ENCODE measurements at places on chromosomes 11 and 22. TPM values are rescaled to one million over a fixed set of nuclear protein-coding genes. Genes with fewer than 3 reads are reported as not detected.

GRCh38 chr11:12838463-12839123, 164.4 kb downstream of the TEAD1 start:
- DNase-seq, result no peak

GRCh38 chr11:65708451-65708850, 3.6 kb upstream of the KAT5 start:
- DNase-seq, result no peak

GRCh38 chr22:47807506-47807905, 1045.1 kb downstream of the TBC1D22A start:
- DNase-seq, result no peak

Gene SLC5A4
- not detected for total RNA-seq

Gene IFITM1
- total RNA-seq, result 320 TPM

Gene PDGFD
- total RNA-seq, result not detected

Gene ARHGAP42
- not detected for total RNA-seq

- no peak for DNase-seq
Measured at GRCh38 chr11:121961321-121961801, 154.7 kb downstream of the BLID start.

Gene DUSP8
- total RNA-seq, result 71.7 TPM

- DNase-seq, result no peak
Measured at GRCh38 chr11:15806217-15806616, 550.1 kb downstream of the SOX6 start.

Gene NOX4
- total RNA-seq, result not detected

GRCh38 chr11:65882120-65883057, 2.8 kb downstream of the CTSW start:
- no peak for DNase-seq

GRCh38 chr11:36296884-36297543, 926 bp downstream of the PRR5L start:
- no peak for DNase-seq

Gene DTX4
- total RNA-seq, result 1.0 TPM

DNA sequence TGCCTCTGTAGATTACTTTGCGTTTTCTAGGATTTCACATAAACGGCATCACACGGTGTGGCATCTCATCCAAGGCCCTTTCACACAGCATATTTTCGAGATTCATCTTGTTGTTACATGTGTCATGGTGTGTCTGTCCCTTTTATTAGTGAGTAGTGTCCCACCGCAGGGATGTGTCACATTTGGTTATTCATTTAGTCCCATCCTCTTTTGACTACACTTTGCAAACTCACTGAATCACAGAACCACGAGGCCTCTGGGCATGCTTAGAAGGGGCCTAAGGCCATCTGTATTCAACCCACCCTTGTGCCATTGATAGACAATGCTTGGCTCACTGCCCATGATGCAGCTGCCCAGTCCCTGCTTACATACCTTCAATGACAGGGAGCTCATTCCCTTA, 4.2 kb upstream of the RAC2 start:
- no peak for DNase-seq

Gene CNIH2
- total RNA-seq, result 4.5 TPM

- no peak for DNase-seq
Measured at GRCh38 chr11:69080257-69080995, 31.7 kb downstream of the TPCN2 start.

DNA sequence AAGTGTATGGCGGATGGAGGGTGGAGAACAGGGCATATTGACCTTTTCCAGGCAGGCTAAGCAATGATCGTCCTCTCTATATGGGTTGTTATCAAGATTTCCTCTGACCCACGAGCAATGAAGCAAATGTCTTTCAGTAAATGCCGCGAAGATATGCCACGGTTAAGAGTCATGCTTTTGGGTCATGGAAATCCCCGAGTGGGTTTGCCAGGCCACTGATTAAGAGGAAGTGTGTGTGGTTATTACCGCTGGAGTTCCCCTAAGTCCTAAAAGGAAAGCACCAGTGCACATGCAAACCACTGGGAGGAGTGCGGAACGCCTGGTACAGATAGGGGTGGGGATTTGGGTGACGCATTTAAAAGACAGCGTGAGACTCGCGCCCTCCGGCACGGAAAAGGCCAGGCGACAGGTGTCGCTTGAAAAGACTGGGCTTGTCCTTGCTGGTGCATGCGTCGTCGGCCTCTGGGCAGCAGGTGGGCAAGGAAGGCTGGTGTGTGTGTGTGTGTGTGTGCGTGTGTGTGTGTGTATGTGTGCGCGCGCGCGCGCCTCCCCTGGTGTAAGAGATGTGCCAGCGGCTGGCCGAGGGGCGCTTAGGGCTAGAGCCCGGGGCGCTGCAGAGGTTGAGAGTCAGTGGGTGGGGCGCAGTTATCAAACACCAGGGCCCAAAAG, at the start of gene BIRC3:
Gene BIRC3, plus strand, starts transcription at position 386 of the 669 bp plus-strand sequence. CDS start 7,026 bp downstream, outside the sequence.
- peak; percentile 95 for DNase-seq

Gene GRM5
- total RNA-seq, result not detected

Gene PRMT3
- 12.3 TPM for total RNA-seq

GRCh38 chr11:2419638-2420501, 19.3 kb downstream of the TSSC4 start:
- peak; percentile 31 for DNase-seq

Gene OR10W1
- not detected for total RNA-seq

DNA sequence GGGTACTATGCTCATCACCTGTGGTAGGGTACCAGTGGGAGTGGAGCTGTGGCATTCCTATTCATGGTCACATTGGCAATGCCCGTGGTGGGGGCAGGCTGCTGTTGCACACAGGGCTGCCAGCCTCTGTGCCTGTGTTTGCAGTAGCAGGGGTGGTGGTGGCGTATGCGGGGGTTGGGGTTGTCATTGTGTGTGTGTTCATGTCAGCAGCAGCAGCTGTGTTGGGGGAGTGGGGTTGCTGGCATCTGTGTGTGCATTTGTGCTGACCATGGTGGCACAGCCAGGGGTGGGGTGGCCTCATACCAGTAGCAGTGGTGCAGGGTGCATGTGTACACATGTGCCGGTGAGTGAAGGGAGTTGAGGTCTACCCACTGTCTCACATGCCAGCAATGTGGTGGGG, 34.4 kb downstream of the TMEM225 start:
- no peak for DNase-seq

DNA sequence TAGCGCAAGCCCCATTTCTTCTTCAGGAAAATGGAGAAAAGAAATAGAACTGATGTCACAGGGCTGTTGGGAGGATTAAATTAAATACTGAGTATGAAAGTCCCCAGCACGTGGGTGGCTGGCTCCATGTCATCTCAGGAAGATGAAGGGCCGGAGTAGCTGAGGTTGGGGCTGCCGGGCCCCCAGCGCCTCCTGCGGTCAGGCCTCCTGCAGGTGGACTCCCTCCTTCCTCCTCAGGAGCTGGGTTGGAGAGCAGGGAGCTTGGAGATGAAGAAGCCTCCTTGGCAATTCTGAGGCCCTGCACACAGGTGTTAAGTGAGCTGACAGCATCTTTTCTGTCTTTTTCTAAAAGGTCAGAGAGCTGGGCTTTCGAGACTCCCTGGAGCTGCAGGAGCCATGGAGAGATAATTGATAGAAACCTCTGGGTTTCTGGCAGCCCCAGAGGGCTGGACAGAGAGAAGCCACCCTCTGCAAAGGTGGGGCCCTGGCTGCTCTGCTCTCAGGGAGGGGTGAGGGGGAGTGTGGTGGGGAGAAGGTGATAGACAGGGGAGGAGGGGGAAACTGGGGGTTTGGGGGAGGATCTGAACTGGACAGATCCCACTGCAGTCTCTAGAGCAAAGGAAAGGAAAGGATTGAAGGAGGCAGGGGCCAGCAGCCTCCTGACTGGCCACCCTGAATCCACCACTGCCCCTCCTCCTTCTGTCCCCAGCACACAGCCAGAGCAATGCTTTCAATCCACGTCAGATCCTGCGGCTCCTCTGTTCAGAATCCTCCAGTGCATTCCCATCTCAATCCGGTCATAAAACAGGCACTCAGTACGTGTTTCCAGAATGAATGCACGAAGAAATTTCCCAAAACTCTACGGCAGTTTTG, 210.8 kb downstream of the CEP164 start:
- DNase-seq, result no peak

DNA sequence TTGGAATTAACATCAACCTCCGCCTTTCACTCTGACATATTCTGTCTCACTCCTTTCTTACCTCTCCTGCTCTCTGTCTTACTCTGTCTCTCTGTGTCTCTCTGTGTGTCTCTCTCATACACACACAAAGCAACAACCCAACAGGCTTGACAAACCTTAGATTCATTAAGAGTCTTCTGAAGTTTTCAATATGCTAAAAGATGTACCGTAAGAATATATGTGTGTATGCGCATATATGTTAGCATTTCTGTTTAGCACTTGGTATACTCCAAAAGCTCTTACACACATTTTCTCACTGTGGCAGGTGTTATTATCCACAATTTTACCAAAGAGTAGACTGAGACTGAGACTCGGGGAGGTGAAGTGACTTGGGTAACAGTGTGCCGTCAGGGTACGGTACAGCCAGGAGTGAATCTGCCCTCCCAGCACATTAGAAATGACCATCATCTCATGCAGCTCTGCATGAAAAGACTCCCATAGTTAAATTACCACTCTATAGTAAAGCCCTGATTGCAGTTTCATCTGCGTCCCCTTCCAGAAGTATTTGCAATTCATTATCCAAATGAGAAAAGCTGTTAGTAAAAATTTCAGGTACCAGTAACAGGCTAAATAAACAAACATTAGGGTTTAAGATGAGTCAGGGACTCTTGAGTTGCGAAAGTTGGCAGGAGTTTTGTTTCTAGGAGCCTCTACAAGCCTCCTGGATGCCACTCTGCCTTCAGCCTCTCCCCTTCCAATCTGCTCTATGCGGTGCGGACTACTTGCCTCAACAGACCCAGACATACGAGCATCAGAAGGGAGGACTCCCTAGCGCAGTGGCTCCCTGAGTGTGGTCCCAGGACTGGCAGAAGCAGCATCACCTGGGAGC, 195.2 kb upstream of the TMEM45B start:
- DNase-seq, result no peak

Gene LDLRAD3
- not detected for total RNA-seq

DNA sequence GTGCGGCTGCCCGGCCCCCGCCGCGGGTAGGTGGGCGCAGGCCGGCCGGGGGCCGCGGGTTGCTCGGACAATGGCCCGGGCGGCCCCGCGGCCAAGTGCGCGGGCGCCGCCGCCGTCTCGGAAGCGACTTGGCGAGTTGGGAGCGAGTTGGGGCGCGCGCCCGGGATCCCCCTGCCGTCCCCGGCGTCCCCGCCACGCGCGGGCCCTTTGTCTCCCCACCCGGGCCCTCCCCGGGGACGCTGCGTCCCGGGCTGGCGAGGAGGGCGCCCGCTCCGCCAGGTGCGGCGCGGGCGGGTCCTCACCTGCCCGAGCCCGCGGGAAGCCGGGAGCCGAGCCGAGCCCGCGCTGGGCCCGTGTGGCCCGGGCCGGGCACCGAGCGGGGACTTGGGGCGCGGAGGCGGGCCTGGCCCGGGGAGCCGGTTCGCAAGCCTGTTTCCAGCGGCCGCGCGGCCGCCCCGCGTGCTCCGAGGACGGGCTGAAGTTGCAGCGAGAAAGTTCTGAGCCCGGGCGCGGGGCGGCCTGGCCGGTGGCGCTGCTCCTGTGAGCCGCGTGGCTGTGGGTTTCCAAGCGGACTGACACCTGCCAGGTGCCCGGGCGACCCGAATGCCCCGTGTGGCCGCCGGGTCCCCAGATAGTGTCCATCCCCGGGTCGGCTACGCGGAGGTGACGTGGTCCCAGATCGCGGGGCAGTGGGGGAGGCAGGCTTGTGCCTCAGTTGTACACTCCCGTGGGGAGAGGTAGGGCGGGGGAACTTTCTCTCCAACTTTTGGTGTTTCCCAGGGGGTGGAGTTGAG, 586 bp downstream of the LRP5 start:
- DNase-seq, result no peak

Gene SLC22A9
- not detected for total RNA-seq

DNA sequence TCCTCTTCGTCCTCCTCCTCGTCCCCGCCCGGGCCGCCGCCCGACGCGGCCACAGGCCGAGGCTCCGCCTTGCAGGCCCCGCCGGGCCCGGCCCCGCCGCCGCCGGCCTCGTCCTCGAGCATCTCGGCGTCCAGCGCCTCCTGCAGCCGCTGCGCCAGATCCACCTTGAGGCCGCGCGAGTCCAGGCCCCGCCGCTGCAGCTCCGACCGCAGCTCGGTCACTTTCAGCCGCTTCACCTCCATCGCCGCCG, 417 bp downstream of the HNRNPUL2 start:
- DNase-seq, result no peak

DNA sequence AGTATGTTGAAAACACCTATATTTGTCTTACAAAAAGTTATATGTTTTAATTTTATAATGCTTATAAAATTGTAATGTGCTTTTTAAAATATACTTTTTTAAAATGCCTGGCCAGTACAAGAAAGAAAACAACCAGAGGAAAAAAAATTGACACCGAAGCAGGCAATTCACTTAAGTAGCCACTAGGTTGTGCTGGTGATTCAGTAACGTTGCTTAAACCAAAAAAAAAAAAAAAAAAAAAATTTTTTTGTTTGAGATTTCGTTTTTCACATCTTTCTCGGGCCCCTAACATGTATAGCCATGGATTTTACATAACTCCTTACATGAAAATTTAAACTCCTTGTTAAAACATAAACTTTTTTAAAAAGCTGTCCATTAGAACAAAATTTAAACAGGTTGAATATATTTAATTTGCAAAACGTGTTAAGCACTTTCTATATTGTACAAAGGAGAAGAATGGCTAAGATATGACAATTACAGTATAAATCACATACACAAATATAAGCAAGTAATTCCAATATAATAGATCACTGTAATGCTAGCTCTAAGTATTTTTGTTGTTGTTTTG, 9.2 kb downstream of the OR8B4 start:
- peak; percentile 43 for DNase-seq

GRCh38 chr11:72013765-72014711, 15.3 kb downstream of the IL18BP start:
- DNase-seq, result no peak

Gene SYT8
- not detected for total RNA-seq

- DNase-seq, result no peak
Measured at GRCh38 chr11:83284501-83285150, 1.5 kb downstream of the CCDC90B start.

- DNase-seq, result no peak
Measured at GRCh38 chr11:37505406-37505805, 907.4 kb upstream of the RAG2 start.

Gene PHETA2
- 1.8 TPM for total RNA-seq

Gene KRTAP5-2
- 0.35 TPM for total RNA-seq

Gene MS4A2
- 0.37 TPM for total RNA-seq

DNA sequence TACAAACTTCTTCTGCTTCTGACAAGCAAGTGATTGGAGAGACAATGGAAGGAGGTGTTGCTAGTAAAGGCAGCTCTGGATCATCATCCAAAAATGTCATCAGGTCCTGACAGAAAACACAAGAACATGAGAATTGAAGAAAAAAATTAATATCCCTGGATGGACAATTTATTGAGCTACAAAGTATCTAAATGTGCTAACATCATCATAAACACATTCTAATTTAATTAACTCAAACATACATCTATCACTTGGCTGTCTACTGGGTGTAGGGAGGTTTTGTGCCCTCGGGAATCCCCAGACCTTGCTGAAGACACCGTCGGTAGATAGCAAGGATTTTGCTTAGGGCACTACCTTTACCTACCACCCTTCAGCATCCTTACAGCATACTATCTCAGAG, 72.6 kb downstream of the ENTHD1 start:
- DNase-seq, result no peak

- DNase-seq, result peak; percentile 95
Measured at GRCh38 chr11:71787098-71787823, 45.7 kb upstream of the DEFB108B start.

GRCh38 chr11:74551754-74552145, 40.6 kb upstream of the POLD3 start:
- DNase-seq, result no peak
